NCI-H187 (cell line): ENCODE measurements at places on chromosomes 3 and 15.

DNA sequence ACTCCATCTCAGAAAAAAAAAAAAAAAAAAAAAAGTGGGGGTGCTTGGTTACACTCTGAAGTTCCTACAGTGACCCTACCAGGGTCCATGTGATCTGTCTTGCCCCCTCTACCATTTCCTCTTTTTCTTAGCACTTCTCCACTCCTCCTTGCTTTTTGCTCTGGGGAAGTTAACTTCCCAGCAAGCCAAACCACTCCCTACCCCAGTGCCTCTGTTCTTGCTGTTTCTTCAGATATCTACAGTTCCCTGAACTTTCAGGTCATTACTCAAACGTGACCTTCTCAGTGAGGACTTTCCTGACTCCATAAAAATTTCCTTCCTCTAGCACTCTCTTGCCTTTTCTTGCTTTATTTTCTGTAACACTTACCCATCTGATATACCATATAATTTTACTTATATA is 61.1 kb upstream of the GCNT3 start:
- no peak for DNase-seq

GRCh38 chr15:96243701-96244100 is 86.8 kb upstream of the NR2F2 start:
- no peak for DNase-seq

- DNase-seq: no peak
Observed at GRCh38 chr15:71611553-71612396, 198.6 kb upstream of the NR2E3 start.

- DNase-seq: no peak
Observed at GRCh38 chr3:138835397-138835757, 649 bp upstream of the PIK3CB start.

DNA sequence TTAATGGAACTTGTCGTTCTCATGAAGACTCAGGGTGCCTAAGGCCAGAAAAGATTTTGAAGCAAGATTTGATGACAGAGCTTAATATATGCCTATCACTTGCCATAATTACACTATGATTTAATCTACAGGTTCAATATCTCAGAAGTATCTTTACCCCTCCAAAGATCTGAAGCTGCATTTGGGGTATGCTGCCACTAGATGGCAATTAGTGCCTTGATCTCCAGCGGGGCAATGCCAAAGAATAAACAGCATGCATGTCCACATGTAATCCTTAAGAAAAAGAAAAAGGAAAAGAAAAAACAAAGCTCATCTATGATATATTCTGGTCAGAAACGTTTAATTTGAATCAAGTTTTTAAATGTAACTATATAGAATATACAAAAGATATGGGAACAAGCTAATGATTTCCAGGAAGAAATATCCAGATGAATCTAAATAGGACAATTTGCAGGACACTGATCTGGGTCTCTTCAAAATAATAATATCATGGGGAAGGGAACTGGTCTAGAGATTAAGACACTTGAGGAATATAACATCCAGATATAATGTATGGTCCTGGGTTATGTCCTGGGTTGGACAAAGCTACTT is 55.0 kb upstream of the SOX14 start:
- no peak for DNase-seq

DNA sequence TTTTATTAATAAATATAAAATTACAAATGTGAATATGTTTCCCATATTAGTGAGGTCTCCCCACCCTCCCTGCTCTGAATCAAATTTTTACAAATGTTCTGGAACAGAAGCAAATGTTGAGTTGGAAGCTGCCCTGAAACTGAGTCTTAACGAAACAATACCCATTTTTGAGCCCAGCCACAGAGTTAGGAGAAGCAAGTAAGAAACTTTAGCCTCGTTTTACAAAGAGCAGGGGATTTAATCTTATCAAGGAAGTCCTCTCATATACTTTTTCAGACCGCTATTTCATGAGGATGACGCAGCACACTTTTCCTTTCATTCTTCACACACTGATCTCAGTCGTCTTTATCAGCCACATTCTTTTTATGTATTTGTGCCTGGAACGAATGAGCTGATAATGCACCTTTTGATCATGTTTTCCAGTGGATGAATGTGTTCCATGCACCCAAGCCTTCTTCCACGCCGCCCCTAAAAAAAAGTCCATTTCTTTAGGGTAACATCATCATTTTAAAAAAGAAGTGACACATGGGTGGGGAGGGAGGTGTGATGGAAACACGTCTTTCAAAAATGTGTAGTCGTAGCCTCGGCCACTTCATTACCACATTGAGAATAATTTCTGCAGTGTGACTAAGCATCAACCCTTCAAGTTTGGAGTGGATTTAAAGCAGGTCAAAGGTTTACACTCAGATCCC is 48.1 kb downstream of the SETMAR start:
- DNase-seq: no peak

GRCh38 chr3:117606866-117607265 is 897.3 kb downstream of the TUSC7 start:
- no peak for DNase-seq

GRCh38 chr15:49627407-49627877 is 6.6 kb downstream of the DTWD1 start:
- no peak for DNase-seq

- no peak for DNase-seq
Observed at GRCh38 chr15:96270581-96271172, 59.8 kb upstream of the NR2F2 start.

DNA sequence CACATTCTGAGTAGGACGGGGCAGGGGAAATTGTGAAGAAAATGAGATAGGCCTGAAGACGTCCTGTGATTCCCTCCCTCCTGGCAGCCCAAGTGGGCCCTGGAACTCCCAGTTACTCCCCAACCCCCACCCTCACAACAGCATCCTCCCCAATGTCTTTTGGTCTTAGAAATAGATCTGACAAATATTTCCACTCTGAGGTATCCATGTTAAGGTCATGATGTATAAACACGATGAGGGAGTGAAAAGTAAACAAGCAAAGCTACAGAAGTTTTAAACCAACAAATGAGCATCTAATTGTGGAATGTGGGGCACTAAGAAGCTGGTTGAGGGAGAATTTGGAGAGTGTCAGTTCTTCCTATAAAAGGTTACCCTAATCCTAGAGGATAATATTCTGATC is 103.7 kb upstream of the AADACL2 start:
- no peak for DNase-seq

DNA sequence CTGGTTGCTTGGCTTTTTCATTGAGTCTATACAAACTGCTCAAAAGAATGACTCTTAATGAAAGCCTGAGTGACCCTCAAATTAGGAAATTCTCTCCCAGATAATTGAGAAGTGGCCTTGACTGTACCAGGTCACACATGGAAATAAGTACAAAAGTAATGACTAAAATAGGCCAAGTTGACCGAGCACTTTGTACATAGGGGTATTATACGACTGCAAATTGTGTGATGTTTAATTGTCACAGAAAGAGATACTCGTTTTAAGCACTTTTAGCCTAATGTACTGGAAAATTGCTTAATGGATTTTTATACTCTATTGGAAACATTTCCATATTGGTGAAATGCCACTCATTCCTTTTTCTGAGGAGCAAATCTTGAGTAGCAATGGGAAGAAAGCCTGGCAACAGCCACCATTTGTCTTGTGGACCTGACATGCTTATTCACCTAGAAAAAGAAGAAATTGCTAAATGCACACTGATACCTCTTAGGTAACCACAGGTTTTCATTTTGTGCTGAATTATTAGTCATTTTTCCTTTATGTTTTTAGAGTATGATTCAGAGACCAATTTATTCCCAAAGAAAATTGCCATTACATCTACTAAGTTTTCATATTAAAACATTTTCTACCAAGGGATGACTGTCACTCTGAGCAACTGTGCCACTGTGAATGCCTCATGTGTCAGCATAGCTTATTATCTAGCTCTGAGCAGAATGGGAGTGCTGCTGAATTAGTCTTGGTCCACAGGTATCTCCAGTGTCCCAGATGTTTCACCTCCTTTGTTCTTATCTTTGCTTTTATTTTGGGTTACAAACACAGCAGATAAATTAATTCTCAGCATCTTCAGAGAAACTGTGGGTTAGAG is 8.9 kb upstream of the PXK start:
- DNase-seq: no peak

GRCh38 chr3:195806916-195807231 is 4.9 kb downstream of the MUC4 start:
- DNase-seq: no peak

- DNase-seq: no peak
Observed at GRCh38 chr3:133191818-133192217, 153.6 kb downstream of the TMEM108 start.

GRCh38 chr15:86489981-86490380 is 410.3 kb downstream of the AGBL1 start:
- no peak for DNase-seq

GRCh38 chr15:88844749-88845386 is 41.6 kb downstream of the ACAN start:
- no peak for DNase-seq

- DNase-seq: no peak
Observed at GRCh38 chr3:48686538-48687219, 964 bp upstream of the NCKIPSD start.

- DNase-seq: no peak
Observed at GRCh38 chr3:149375501-149376196, 1.8 kb downstream of the TM4SF1 start.

DNA sequence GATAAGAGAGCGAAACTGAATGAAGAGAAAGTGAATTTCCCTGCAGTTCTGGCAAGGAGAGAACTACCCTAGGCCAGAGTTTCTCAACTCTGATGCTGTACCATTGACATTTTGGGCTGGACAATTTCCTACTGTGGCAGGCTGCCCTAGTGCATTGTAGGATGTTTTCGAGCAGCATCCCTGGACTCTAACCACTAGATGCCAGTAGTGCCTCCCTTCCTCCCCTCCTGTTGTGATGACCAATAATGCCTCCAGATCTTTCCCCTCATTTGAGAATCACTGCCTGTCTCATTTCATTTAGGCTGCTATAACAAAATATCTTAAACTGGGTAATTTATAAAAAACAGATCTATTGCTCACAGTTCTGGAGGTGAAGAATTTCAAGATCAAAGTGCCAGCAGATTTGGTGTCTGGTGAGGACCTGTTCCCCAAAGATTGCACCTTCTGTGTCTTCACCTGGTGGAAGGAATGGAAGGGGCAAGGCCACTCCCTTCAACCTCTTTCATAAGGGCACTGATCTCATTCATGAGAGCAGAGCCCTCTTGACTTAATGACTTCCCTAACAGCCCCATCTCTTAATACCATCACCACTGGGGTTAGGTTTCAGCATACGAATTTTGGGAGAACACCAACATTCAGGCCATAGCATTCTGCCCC is 188.9 kb upstream of the MEIS2 start:
- DNase-seq: no peak

- peak; percentile 42 for DNase-seq
Observed at GRCh38 chr3:53881691-53882593, at the start of gene ACTR8. Gene ACTR8 (minus strand): TSS chr3:53882152. CDS start chr3:53882101, 51 bp downstream.
